ENCODE measurements at places on chromosomes 1 and 21.

- no peak for DNase-seq
Measured at GRCh38 chr1:117051224-117052064, 8.7 kb upstream of the TTF2 start.

GRCh38 chr1:56590520-56591011 lies 11.2 kb upstream of the PLPP3 start:
- no peak for DNase-seq

- DNase-seq: no peak
Measured at GRCh38 chr1:179021873-179022272, 3.8 kb upstream of the FAM20B start.

- DNase-seq: no peak
Measured at GRCh38 chr21:46320331-46320801, 3.3 kb downstream of the C21orf58 start.

- no peak for DNase-seq
Measured at GRCh38 chr1:44433209-44433608, 28.2 kb downstream of the RNF220 start.

DNA sequence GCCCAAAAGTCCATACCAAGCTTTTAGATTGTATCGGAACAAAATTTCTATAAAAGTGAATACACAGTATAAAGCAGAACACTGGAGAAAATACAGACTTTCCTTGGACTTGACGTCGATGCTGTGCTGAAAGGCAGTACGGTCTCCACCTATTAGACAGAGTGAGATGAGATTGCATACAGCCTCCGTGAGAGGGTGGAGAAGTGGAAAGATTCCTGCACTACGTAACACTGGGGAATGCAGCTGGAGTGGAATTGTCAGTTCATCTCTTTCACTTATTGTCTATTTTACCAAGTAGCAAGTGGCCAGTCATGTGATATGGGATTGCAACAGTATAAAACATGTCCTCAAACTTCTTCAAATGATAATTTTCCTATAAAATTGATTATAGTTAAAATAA lies 209.5 kb downstream of the ZP4 start:
- DNase-seq: no peak

DNA sequence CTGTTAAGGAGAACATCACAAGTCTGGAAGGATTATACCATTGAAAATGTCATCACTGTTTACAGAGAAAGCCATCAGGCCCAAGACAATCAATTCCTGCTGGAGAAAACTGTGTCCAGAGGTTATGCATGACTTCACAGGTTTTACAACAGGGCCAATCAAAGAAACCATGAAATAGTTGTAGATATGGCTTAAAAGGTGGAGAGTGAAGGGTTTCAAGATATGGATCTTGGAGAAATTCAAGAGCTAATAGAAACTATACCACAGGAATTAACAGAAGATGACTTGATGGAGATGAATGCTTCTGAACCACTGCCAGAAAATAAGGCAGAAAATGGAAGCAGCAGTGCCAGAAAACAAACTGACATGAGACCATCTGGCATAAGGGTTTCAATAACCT lies 30.2 kb downstream of the USP1 start:
- DNase-seq: no peak

GRCh38 chr1:89633800-89634625 lies 1.1 kb downstream of the LRRC8C start:
- no peak for DNase-seq

- DNase-seq: peak; percentile 91
Measured at GRCh38 chr1:109904105-109904817, 6.4 kb upstream of the CSF1 start.

DNA sequence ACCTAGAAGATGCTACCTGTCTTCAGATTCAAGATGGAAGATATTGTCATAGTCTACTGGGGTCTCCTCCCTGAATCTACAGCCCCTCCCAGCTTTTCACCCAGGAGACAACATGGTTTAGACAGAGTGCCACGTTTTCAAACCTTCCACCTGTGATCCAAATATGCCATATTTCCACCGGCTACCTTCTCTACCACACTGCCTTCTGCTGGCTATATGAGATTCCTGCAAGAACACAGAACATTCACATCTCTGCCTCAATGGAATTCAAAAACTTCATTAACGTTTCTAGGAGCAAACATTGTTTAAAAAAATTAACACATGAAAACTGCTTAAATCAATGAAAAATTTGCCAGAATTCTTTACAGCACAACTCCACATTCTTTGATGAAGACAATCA lies 12.9 kb upstream of the LELP1 start:
- DNase-seq: no peak

DNA sequence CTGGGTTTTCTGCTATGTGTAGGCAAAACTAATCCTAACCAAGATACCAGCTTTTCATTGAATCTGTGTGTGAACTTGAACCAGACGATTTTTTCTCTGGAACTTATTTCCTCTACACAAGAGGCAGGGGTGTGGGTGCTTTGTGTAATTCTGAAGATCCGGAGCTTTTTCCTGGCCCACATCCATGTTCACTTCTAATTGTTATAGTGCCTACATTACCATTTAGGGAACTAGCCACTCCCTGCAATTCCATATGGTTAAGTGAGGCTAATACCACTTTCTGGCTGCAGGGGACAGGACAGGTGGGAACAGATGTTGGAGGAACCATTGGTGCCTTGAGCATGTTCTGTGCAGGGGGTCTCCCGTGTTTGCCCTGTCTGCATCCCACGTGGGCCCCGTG lies 83.4 kb upstream of the FMN2 start:
- no peak for DNase-seq

DNA sequence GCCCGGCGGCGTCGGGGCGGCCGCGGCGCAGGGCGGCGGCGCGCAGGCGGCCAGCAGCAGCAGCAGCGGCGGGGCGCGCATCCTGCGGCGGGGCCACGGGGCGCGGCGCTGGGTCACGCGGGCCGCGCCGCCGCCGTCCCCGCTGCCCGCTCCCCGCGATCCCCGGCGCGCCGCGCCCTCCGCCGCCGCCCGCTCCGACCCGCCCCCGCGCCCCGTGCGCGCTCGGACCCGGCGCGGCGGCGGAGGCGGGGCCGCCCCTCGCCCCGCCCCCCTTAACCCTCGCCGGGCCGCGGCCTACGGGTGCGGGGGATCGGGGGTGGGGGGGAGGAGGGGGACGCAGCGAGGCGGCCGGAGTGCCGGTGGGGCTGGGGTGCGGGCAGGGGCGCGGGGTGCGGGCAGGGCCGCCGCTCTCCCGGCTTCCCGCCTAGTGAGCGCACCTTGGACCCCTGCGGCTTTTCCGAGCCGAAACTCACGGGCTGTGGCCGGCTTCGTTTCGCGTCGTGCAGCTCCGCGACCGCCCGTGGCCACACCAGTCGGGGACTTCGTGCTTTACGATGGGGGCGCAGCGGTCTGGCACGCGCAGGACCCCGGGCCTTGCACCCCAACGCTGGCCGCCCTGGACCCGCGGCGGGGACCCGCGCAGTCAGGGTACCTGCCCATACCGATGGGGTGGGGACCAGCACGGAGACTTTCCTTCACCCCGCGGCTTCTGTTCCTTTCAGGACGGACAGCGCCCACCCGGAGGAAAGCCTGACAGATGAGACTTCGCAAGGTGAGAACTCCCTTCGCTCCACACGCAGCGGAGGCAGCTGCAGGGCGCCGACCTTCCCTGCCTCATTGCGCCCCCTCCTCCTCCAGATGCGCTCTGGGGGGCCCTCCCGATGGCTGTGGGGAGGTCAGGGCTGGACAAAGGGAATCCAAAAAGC lies at the start of gene FNDC10:
FNDC10 (minus strand) TSS at position 201 of the 926 bp plus-strand sequence; CDS start at position 81, 120 bp downstream.
- no peak for DNase-seq

All from left lobe of liver (tissue), 2 donors.